GM12878 (cell line): ENCODE measurements at places on chromosomes 6 and 20. TPM values are rescaled to one million over a fixed set of nuclear protein-coding genes. Genes with fewer than 3 reads are reported as not detected.

Gene ARFRP1
- total RNA-seq: 52.1 and 55.1 TPM in 2 replicates

DNA sequence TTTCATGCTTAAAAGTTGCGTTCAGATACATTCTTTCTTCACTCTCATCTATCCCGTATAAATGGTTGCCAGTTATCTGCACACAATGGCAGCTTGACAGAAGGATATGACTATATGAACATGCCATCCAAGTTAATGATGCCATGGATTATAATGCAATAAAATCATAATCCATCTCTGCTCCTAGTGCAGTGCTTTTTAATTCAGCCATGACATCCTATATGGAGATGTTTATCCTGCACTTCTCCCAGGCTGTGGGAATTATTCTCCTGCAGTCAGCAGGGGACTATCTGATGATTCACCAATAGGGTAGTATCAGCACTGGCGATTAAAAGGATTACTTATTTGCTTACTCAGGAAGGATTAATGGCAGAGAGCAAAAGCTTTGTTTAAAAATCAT lies 273.8 kb downstream of the SAMD5 start:
- no peak overlapping the region for H3K4me3 ChIP-seq
- no peaks in the 10 kb centered on the region for H3K36me3 ChIP-seq
- H3K4me1 ChIP-seq: no peaks in the 10 kb centered on the region
- no peaks in the 10 kb centered on the region for H3K27me3 ChIP-seq
- no peak overlapping the region for H3K27ac ChIP-seq
- no peak for DNase-seq

DNA sequence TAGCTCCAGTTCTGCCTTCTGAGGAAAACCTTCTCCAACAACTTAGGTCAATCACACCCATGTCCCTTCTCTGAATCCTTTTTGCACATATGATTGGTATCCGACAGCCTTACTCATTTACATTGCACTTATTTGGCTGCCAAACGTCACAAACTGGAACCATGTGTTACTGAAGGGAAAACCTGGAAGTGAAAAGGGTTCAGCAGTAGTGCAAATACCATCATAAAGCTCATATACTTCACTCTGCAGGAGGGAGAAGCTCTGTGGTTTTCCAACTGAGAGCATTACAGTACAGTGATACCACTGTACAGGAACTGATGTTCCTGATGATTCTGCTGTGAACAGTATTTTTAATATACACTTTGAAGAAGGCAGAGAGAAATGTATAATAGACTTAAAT lies 87.8 kb downstream of the SLC16A10 start:
- DNase-seq: no peak
- H3K4me3 ChIP-seq: no peak overlapping the region
- peaks cover 23% of the 10 kb centered on the region for H3K4me1 ChIP-seq
- H3K27ac ChIP-seq: no peak overlapping the region
- no peaks in the 10 kb centered on the region for H3K27me3 ChIP-seq
- no peaks in the 10 kb centered on the region for H3K36me3 ChIP-seq

- DNase-seq: no peak
- H3K4me3 ChIP-seq: no peak overlapping the region
- no peaks in the 10 kb centered on the region for H3K27me3 ChIP-seq
- no peak overlapping the region for H3K27ac ChIP-seq
- no peaks in the 10 kb centered on the region for H3K36me3 ChIP-seq
- H3K4me1 ChIP-seq: peaks cover 5% of the 10 kb centered on the region; the same call in 1 of the 2 replicates
Measured at GRCh38 chr6:89048288-89048923, 32.1 kb upstream of the PNRC1 start.
